ENCODE measurements at places on chromosomes 1 and 21. TPM values are rescaled to one million over a fixed set of nuclear protein-coding genes. Genes with fewer than 3 reads are reported as not detected.

RGS7 gene
- not detected for total RNA-seq

CASQ2 gene
- total RNA-seq, result not detected

CRYAA gene
- not detected for total RNA-seq

IQCC gene
- 3.2 TPM for total RNA-seq

DNA sequence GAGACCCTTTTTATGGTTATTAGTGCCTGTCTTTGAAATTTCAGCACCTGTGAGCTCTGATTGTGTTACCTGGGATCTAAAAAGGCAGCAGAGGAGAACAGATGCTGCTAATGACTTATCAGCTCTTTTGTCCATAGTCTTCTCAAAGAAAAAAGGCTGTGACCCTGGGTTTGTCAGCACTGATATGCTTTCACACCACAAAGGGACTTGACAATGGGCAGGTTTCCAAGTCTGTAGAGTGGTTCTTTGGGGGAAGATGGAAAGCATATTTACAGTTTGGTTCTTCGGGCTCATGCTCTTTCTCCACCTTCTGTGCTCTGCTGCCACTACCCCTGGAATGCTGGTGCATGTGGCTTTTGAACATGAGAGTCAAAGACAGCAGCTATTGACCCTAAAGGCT lies 32.0 kb downstream of the DNAJC6 start:
- no peak for DNase-seq

DNA sequence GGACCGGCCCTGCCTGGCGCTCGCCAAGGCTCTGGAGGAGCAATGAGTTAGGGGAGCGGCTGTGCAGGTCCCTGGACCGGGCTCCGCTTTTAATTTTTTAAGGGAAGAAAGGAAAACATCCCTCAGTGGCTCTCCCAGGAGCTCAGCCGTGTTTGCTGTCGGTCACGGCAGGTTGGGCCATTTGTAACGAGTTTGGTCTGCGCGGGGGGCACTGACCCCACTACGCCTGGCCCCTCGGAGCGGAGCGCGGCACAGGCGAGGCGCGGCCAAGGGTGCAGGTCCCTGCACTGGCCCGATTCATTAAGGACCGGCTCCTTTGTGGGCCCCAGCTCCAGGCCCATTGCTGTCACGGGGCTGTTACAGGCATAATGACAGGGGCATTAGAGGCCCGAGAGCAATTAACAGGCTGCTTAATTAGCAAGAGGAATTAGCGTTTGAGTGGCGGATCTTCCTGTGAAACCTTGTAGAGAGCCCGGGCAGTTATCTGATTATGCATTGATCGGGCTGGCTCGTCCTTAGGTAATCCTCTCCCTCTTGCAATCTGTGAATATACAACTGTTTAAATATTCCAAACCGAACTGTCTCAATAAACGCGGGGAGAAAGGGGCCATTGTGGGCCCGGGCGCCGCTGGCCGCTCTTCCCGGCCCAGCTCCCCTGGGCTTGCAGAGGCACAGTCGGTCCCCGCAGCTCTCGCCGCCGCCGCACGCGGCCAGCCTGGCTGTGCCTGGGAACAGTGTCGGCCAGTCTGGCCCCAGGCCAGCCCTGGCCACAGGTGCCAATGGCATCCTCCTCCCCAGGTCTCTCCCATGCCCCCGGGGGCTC lies 56.8 kb downstream of the PRDM16 start:
- DNase-seq, result no peak

- DNase-seq, result no peak
These were observed 16.3 kb upstream of the L1TD1 start for GRCh38 chr1:62178372-62178771.

DNA sequence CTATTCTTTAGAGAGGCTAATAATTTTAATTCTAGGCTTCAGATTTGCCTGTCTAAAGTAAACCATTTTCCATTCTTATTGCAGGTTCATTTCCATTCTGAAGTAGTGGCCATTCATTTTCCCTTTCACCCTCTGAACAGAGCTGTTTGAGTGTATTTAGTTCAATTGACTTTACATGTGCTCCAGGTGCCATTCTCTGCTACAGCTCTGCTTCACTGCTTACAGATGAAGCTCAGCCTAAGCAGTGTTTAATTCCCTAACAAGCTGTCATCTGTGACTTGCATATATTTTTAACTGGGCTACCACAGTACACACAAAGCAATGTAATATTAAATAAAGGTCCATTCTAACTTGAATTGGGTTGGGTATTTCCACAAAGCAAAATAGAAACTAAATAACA lies 1031.6 kb downstream of the KCNT2 start:
- no peak for DNase-seq

GRCh38 chr1:212597487-212597886 lies 11.1 kb upstream of the ATF3 start:
- no peak for DNase-seq
